Fibroblast of villous mesenchyme (primary cell): ENCODE measurements at places on chromosomes 3 and 15.

- DNase-seq, result no peak
Observed at GRCh38 chr15:73442968-73443367, at the start of gene REC114. Gene REC114, plus strand, starts transcription at chr15:73443164. Its CDS starts 22 bp downstream, at chr15:73443186.

DNA sequence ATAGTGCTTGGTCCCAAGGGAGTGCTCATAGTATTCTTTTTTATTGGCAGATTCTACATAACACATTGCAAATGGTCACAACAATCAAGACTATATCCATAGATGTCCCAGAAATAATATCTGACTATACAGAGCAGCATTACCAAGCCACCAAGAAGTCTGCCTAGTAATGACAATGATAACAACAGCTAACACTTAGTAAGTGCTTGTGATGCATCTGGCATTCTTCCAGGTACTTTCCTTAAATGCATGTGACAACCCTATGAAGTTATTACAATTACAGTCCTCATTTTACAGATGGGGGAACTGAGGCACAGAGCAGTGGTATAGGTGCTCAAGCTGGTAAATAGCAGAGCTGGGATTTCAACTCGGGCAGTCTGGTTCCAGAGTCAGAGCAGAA lies 49.6 kb upstream of the ICE2 start:
- DNase-seq, result peak; percentile 32

DNA sequence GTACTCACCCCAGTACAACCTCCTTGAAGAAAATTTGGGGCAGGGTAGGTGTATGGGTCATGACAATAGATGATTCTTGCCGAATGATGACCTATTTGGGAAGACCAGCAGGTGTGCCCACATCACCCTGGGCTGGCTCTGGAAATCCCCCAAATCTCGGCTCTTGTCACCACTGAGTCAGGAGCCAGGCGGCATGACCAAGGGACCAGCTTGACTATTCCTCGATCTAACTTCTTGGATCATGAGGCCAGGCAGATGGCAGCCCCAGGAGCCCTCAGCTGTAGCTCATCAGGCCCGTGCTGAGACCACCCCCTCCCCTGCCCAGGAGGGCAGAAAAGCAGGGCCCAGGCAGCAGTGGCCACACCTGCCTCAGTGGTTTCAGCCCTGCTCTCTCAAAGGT lies 9.2 kb upstream of the MUC4 start:
- no peak for DNase-seq

- DNase-seq, result no peak
Observed at GRCh38 chr3:189944285-189945145, 176.2 kb downstream of the P3H2 start.

DNA sequence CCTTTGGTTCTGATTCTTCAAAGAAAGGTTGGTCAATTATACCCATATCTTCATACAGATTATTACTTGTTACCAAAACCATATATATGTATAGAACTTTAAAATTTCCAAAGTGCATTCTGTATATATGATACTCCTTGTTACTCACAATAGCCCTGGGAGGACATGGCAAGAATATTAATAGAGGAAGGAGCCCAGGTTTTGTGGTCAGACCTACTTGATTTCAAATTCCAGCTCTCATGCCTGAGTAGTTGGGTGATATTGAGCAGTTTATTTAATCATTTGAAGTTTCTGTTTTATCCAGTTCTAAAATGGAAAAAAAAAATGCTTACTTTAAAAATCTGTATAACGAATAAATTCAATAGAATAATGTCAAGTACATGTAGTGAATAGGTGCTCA lies 2.5 kb downstream of the IL1RAP start:
- no peak for DNase-seq

DNA sequence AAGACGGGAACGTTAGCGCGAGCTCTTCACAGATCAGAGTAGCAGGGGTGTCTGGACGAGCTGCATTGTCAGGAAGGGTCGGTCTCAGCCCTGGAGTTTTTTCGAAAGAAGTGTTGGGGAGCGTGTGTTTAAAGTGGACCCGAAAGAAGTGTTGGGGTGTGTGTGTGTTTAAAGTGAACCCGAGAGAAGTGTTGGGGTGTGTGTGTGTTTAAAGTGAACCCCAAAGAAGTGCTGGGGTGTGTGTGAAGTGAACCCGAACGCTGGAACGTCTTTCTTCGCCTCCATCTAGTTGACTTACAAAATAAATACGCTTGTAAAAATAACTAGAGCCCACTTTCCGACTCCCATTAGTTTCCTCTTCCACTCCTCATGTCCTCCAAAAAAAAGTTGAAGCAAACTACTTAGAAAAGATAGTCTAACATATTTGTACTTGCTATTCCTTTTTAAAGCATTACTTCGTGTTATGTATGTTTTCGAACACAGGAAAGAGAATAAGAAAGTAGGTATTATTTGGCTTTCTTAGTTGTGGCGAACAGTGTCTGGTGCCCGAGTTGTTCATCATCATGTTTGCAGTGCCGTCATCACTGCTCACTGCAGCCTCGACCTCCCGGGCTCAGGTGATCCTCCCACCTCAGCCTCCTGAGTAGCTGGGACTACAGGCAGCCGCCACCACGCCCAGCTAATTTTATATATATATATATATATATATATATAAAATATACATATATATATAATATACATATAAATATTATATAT lies 1.0 kb downstream of the LRCH3 start:
- peak; percentile 50 for DNase-seq

GRCh38 chr15:82140886-82141285 lies 95.1 kb upstream of the MEX3B start:
- DNase-seq, result no peak

DNA sequence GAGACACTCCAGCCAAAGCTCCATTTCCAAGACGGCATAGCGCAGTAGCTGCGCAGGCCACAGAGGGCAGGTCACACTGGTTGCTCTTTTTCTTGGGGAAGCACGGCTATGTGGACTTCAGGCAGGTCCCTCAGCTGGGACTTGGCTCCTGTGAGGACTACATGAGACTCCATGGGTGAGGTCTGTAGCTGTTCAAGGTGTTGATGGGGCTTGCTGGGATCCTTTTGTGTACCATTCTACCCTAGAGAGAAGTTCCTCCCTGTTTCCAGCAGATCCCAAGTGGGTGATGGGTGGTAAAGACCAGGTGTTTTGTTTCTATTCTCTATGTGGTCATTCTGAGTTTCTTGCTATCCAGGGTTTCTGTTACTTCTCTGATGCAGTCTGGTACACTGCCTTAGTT lies 183.3 kb downstream of the LPP start:
- no peak for DNase-seq

DNA sequence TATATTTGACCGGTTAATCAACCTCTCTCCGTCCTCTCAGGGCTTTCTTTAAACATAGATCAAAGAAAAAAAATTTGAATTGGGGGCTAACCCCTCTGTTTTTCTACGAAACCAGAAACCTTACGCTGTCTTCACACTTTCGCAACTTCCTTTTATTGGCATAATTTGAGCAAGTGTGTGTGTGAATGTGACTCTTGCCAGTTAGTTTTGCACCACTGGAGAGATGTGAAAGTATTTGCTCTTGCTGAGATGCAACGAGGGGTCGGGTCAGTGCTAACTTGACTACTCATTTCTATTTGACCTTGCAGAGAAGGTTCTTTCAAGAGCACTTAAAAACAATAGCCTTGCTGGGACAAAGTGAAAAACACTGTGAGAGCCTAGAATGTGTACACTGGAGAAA lies 81.2 kb downstream of the FAM43A start:
- DNase-seq, result no peak

DNA sequence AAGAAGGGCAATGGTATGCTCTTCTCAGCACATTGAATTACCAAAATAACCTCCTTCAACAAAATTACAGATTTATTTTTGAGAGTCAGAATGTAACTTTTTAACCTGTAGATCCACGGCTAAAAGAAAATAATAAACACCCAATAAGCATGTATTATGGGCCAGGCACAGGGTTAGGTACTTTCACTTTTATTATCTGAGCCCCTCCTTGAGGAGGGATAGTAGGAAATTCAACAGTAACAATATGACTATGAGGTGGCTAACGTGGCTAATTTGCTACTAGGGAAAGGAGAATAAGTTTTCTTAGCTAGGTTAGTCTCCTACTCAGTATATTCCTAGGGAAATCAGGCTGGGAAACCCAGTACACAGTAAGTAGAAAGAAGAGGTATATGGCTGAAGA lies 306.9 kb downstream of the GAP43 start:
- no peak for DNase-seq

GRCh38 chr3:107258300-107258699 lies 118.9 kb upstream of the CCDC54 start:
- no peak for DNase-seq

DNA sequence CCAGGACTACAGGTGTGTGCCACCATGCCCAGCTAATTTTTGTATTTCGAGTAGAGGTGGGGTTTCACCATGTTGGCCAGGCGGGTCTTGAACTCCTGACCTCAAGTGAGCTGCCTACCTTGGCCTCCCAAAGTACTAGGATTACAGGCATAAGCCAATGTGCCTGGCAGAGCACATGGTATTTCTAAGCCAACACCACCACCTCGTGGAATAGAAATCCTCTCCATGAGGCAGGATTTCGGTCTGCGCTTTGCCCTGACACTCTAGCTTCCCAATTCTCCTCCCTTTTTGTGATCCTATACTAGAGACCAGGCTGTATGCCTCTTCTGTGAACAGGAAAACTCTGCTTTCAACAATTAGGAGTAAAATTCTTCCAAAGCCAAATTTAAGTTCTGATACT lies 372.2 kb downstream of the VGLL3 start:
- no peak for DNase-seq

- peak; percentile 50 for DNase-seq
Observed at GRCh38 chr15:44710236-44711095, 657 bp downstream of the PATL2 start.

- DNase-seq, result no peak
Observed at GRCh38 chr15:31296219-31296645, 30.4 kb upstream of the KLF13 start.

GRCh38 chr3:126621627-126622345 lies 33.1 kb downstream of the TXNRD3 start:
- peak; percentile 69 for DNase-seq

GRCh38 chr15:88989578-88989977 lies 76.4 kb upstream of the MFGE8 start:
- peak; percentile 82 for DNase-seq

DNA sequence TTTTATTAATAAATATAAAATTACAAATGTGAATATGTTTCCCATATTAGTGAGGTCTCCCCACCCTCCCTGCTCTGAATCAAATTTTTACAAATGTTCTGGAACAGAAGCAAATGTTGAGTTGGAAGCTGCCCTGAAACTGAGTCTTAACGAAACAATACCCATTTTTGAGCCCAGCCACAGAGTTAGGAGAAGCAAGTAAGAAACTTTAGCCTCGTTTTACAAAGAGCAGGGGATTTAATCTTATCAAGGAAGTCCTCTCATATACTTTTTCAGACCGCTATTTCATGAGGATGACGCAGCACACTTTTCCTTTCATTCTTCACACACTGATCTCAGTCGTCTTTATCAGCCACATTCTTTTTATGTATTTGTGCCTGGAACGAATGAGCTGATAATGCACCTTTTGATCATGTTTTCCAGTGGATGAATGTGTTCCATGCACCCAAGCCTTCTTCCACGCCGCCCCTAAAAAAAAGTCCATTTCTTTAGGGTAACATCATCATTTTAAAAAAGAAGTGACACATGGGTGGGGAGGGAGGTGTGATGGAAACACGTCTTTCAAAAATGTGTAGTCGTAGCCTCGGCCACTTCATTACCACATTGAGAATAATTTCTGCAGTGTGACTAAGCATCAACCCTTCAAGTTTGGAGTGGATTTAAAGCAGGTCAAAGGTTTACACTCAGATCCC lies 48.1 kb downstream of the SETMAR start:
- DNase-seq, result peak; percentile 78
